Stimulated activated CD4-positive, alpha-beta T cell treated with anti-CD3 and anti-CD28 coated beads, Interleukin-1b, Interleukin-23, amount 100 ng/mL, for 1 hour (primary cell): ENCODE measurements at places on chromosomes 3 and 15.

DNA sequence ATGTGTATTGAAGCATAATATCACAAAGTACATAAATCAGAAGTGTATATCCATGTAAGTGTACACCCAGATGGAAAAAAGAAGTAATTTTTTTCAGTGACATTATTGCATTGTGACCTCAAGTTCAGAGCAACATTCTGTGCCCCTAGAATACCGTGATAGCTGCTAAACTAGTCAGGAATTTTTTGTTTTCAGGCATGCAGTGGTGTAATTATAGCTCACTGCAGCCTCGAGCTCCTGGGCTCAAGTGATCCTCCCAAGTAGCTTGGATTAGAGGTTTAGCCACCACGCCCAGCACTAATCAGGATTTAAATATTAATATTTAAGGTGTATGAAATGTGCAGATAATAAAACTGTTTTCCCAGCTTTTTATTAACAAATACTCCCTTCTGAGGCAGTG, 25.5 kb downstream of the SEC62 start:
- DNase-seq, result no peak

GRCh38 chr3:191005790-191006189, 143.3 kb upstream of the GMNC start:
- DNase-seq, result no peak

GRCh38 chr15:25805031-25805430, 58.1 kb downstream of the ATP10A start:
- DNase-seq, result no peak

DNA sequence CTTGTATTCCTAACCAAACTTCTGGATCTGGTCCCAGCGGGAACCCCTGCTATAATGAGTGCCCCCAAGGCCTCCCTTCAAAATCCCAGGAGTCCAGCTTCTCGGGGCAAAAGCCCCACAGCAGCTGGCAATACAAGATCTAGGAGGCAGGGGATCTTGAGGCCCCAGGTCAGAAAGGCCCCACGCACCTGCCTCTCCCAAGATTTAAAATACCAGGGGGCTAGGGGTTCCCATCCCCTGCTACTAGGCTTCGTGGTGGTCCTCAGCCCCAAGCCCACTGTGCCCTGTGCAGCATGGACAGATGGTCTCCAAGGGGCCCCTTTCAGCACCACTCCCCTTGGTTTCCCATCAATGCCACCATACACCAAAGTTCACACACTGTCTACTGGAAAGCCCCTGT, 15.8 kb upstream of the CYP11A1 start:
- DNase-seq, result no peak

DNA sequence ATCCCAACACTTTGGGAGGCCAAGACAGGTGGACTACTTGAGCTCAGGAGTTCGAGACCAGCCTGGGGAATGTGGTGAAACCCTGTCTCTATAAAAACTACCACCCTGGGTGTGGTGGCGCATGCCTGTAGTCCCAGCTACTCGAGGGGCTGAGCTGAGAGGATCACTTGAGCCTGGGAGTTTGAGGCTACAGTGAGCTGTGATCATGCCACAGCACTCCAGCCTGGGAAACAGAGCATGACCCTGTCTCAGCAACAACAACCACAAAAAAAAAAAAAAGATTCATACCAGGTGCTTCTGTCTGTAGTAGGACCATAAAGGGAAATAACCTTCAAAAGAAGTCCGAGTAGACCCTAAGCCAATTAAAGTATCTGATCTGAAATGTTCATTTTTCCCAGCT, 94.5 kb downstream of the SERPINI1 start:
- no peak for DNase-seq
